Thymus (tissue), 14 donors: ENCODE measurements at places on chromosomes 7 and 10.

DNA sequence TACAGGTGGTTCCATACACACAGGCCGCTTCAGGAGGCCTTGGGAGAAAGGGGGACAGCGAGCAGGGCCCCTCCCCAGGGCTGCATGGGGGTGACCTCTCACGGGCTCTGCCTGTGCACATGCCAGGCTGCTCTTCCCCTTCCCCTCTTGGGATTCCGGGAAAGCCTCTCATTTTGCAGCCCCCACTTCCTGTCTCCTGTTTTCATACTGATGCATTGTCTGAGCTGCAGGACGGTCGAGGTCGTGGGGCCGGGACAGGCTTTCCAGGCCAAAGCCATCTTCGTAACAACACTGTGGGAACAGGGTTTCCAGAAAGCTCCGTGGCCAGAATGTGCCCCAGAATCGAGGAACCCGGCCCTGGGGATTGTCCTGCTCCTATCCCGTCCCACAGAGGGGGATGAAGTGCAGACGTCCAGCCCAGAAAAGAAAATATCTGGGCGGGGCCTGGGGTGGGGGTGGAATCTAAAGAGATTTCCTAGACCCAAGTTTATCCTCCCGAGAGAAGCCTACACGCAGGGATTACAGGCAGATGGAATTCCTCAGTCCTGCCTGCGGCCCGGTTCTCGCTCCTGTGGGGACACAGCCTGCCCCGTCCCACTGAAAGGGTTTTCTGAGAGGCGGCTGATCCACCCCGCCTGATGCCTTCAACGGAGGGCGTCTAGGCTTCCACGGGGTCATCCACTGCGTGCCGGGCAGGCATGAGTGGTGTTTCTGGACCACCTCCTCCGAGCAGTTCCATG lies 29.5 kb upstream of the DNAAF5 start:
- DNase-seq, result no peak

- no peak for DNase-seq
Measured at GRCh38 chr10:21534604-21535493, 817 bp downstream of the MLLT10 start.

- DNase-seq, result no peak
Measured at GRCh38 chr7:134128829-134129228, 1.7 kb downstream of the LRGUK start.

DNA sequence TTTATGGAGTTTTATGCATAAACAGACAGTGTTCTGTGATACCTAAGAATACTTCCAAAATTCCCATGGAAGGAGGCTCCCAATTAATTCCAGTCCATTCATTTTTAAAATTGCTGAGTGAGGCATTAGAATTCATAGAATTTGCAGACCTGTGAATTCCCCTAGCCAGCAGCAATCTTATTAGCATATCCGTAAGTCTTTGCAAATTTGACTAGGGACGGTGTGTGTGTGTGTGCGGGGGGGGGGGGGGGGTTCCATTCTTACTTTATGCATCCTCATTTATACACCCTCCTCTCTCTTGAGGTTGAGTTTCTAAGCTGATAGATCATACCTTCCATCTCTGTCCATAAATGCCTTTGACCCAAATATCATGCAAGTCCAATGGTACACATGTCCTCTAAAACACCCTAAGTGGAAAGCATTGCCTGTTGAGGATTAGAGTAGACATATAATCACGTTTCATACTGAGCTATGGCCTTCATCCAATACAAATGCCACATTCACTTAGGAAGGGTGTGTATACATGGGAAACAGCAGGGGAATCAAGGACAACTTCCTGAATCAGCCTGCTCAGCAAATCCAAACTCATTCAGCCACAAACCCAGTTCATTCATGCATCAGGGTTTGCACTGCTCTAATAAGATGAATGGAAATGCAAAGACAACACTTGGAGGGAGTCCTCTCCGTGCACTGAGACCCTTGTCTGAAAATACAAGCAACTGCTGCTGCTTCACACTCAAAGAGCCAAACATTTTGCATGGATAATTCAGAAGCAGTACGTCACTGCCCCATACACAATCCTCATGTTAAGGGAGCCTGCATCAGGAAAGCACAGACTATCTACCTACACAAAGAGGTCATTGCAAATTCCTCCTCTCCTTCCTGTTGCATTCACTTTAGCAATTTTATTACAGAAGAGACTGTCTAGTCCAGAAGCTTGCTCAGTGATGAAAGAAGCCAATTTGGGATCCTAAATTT lies 350.8 kb downstream of the KCNMA1 start:
- DNase-seq, result no peak

- DNase-seq, result no peak
Measured at GRCh38 chr7:108452707-108453106, 3.5 kb downstream of the NRCAM start.
